Kidney capillary endothelial cell (primary cell): ENCODE measurements at places on chromosomes 4 and X.

GRCh38 chrX:18719852-18720251 lies 12.4 kb downstream of the PPEF1 start:
- no peak for DNase-seq

DNA sequence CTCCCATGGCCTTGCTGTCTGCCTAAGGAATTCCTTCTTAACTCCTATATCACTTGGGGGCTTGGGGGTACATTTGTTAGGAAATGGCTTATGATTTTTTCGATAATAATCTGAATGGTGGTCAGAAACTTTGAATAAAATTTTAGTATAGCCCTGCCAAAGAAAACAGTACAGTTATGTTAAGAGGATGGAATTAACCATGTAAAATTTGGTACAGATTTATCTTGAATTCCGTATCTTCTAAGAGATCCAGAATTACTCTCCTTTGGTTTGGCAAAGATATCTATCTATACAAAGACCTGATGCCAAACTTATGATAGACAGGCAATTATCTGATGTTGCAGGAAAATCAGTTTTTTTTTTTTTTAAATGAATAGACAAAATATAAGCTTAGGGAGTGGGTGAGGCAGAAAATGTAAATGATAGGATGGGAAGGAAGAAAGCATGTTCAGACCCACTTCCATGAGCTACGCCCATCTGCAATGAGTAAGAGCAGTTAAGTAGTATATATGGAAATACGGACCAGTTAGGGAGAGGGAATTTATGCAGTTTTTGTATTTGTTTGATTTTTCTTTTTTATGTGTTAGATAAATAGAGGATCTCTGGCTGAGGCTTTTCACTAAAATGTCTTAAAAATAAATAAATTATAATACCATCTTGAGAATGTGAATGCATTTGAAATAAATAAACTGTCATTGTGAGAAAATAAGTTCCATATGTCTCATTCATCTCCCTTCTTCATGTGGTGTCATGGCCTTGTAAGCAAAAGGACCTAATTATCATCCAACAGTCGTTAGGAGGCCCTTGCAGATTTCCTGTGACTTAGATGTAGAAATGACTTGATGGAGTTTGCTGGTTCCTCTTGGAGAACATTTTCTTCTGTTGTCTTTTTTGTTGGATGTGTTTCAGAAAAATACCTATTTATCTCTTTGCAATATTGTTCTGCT lies 389.6 kb downstream of the ARHGAP24 start:
- no peak for DNase-seq

DNA sequence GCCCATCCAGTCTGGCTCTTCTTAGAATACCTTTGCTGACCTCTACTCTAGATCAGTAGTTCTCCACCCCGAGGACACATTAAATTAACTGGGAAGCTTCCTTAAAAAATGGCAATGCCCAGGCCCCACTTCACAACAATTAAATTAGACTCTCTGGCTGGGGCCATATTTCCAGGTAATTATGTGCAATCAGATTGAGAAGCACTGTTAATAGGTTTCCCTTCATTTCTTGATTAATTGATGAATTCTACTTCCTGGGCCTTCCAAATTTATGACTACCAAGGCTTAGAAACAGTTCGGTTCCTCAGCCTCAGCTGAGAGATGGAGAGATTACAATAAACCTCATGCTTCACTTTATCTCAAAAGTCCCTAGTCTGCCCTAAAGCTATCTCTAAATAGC lies 71.7 kb upstream of the LIMCH1 start:
- no peak for DNase-seq

DNA sequence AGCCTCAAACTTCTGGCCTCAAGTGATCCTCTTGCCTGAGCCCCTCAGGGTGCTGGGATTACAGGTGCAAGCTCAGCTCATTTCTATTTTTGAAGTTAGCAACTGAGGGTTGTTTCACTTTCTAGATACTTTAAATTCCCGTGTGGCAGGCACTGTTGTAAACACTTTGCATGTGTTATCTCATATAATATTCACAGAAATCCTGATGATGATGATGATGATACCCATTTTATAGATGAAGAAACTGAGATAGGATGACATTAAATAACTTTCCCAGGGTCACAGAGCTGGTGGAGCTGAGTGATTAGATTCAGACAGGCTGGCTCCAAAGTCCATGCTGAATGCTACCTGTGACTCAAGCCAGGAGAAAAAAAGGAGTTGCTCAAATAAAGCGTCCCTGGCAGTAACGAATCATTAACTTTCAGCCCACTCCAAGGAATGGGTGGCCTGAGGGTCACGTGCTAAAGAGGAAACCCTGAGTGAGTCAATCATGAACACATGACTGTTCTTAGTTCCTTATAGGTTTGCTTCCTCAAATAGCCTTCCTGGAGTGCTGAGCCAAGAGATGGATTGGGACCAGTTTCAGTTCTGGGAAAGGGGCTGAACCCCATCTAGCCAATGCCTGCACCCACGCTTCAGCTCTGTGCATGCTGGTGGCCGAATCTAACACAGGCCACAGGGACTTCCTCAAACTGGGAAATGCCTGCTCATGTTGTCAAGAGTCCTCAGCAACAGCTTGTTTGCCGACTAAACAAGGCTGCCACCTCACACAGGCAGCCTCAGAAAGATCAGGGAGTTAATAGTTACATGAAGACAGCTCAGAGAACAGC lies 52.8 kb downstream of the RBM47 start:
- DNase-seq = peak; percentile 87

DNA sequence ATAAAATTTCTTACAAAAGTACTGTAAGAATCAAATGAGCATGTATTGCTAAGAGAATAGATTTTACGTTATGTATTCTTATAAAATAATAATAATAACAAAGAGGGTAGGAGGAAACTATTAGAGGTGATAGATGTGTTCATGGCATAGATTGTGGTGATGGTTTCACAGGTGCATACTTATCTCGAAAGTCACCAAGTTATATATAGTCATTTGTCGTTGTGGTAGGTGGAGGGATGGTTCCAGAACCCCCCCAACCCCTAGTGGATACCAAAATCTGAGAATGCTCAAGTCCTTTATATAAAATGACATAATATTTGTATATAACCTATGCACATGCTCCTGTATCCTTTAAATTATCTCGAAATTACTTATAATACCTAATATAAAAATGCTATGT lies 36.7 kb upstream of the H2AZ1 start:
- no peak for DNase-seq

DNA sequence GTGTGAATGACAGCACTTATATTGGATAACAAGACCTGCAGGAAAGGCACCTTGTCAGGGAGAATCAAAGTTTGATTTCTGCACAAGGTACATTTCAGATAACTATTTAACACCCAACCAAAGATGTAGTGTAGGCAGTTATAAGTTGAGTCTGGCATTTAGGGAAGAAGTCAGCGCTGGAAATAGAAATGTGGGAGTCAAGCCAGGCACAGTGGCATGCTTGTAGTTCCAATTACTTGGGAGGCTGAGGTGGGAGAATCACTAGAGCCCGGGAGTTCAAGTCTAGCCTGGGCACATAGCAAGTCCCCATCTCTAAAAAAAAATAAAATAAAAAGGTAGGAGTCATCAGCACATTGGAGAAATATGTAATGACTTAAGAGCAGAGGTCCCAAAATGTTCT lies 295.1 kb downstream of the ZNF674 start:
- DNase-seq = no peak
